Anterior cingulate cortex (tissue), 58 donors: ENCODE measurements at places on chromosomes 12 and 14.

GRCh38 chr12:103805655-103806360 is 35.2 kb downstream of the NT5DC3 start:
- DNase-seq, result no peak

GRCh38 chr14:59126714-59127436 is 61.6 kb upstream of the DAAM1 start:
- peak; percentile 1 for DNase-seq

- DNase-seq, result no peak
These were observed 12.5 kb downstream of the LIN7A start for GRCh38 chr12:80925237-80925636.

- no peak for DNase-seq
These were observed 174.3 kb downstream of the ACSS3 start for GRCh38 chr12:81252228-81252627.

DNA sequence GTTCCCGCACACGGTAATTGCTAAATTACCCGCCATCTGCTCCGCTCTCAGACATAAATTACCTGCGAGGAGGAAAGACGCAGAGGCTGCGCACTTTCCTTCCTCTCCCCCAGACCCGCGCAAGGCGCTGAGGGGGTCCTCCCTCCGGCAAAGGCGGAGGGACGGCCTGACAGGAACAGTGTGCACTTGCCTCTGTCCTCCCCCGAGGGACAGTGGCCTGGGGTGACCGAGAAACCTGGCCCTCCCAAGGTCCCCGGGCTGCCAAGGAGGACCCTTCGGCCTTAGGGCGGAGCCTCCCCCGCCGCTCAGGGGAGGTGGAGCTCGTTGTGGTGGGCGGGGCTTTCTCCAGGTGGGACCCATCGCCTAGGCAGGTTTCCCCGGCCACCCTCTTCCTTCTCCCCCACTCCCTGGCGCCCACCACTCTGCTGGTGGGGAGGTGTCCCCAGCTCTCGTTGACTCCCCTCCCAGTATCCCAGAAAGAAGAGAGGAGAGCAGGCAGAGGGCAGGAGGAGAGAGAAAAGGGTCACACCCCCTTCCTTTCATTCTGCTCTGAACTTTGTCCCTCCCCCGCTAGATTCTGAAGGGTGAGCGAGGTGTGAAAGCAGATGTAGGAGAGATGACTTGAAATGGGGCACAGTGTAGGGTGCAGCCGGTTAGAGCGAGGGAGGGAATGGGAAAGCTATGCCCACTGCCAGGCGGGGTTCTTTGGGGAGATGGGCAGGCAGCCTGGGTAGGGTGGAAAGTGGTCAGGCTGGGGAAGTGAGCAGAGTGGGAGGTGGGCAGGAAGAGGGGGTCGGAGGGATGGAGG is 11.4 kb upstream of the CALCOCO1 start:
- DNase-seq, result no peak

- DNase-seq, result peak; percentile 63
These were observed 110.7 kb downstream of the BTG1 start for GRCh38 chr12:92034858-92035401.

GRCh38 chr12:12408265-12408690 is 51.4 kb downstream of the BORCS5 start:
- DNase-seq, result no peak

GRCh38 chr12:84222841-84223240 is 689.8 kb downstream of the SLC6A15 start:
- no peak for DNase-seq

GRCh38 chr12:10252201-10252600 is 39.5 kb downstream of the GABARAPL1 start:
- no peak for DNase-seq

DNA sequence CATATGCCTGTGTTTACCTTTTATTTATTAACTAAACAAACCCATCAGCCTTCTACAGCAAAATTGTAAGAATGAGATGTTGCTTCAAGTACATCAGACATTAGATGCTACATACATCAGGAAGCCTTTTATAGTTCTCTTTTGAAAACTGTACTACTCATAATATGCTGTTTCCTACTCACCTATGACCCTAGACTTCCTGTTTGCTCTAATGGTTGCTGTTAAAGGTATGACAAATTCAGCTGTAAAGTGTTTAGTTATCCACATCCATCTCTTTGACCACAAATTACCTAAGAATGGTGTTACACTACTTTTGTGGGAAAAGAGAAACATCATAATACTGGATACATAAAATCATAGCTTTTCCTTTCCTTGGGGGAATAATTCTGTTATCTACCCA is 220.0 kb downstream of the RAD51B start:
- no peak for DNase-seq

DNA sequence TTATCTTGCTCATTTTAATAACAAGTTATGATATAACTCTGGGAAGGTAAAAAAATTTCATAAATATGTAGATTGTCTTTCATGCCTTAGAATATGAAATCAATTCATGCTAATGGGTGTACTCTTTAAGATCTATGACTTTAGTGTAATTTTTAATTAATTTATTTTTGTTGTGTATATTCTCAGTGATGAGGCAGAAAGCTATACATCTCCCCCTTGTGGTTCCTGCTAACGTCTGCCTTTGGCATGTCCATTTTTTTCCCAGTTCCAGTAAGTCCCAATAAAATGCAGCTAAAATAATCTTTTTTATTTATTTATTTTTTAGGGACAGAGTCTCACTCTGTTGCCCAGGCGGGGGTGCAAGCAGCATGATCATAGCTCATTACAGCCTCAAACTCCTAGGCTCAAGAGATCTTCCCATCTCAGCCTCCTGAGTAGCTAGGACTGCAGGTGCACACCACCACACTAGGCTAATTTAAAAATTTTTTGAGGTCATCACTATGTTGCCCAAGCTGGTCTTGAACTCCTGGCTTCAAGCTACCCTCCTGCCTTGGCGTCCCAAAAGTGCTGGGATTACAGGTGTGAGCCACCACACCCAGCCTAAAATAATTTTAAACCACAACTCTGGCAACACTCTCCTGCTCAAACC is 3.3 kb upstream of the CHURC1 start:
- no peak for DNase-seq

DNA sequence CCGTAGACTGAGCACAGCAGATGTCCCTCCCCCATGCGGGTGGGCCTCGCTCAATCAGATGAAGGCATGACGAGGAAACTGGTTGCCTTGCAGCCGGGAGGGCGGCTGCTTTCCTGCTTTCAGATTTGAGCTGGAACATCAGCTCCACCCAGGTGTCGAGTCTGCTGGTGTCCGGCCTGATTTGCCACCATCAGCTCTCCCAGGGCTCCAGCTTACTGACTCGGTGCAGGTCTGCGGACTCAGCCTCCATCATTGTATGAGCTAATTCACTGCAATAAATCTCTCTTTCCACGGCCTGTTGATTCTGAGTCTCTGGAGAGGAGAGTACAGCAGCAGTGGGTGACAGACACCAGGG is 156.2 kb downstream of the KIF26A start:
- DNase-seq, result no peak

DNA sequence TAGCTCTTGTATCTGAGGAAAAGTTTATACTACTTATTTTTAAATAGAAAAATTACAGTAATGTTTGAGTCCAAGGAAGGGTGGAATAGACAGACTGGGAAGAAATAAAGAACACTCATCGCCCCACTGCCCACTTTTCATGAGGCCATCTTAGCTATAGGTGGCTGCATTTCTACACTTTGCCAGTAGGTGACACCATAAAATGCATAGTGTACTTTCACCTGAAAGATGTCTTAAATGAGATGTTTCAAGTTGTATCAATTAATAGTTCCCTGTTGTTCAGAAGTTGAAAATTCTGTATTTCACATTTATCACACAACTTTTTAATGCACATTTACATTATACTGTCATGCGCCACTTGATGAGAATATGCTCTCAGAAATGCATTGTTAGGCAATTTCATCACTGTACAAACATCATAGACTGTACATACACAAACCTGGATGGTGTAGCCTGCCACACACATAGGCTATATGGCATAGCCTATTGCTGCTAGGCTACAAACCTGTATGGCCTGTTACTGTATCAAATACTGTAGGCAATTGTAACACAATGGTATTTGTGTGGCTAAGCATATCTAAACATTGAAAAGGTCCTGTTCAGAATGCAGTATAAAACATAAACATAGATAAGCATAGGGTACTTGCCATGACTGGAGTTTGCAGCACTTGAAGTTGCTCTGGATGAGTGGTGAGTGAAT is 27.6 kb downstream of the PMCH start:
- no peak for DNase-seq

GRCh38 chr14:37637341-37637740 is 41.9 kb downstream of the TTC6 start:
- DNase-seq, result no peak

DNA sequence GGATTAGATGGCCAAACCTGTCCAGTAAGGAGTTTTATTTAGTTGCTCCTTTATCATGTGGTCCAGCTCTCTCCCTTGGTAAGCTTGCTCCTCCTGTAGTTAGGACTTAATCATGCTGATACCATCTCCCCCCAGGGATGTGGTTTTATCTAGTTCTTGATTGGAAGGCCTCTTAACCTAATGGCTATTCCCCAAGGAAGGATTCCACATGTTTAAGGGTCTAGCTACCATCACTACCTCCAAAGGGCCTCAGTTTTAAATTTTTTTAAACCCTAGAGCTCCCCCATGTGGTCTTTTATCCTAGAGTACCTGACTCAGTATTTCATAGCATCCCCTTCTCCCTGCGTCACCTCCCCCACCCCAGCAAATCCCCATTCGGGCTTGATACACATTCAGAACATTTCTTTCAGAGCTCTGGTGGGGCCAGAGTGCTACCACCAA is 22.5 kb downstream of the MAP3K12 start:
- DNase-seq, result no peak

DNA sequence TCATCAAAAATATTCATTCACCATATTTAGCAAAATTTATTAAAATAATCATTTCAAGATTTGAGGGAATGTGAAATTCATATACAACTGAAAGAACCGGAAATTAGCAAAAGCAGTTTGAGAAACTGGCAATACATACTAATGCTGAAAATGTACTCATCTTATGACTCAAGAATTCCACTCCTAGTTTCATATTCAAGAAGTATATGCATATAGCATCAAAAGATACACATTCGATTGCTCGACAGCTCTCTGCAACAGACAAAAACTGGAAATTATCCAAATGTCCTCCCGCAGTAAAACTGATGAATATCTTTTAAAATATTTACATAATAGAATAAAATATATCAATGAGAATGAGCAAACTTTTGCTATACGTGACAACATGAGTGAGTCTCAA is 189.2 kb upstream of the MGAT4C start:
- no peak for DNase-seq

GRCh38 chr14:81211844-81212243 is 8.9 kb downstream of the GTF2A1 start:
- no peak for DNase-seq

- DNase-seq, result no peak
These were observed 8.9 kb downstream of the RNASE11 start for GRCh38 chr14:20578784-20579502.

GRCh38 chr14:93959239-93960107 is 16.9 kb downstream of the ASB2 start:
- DNase-seq, result no peak

DNA sequence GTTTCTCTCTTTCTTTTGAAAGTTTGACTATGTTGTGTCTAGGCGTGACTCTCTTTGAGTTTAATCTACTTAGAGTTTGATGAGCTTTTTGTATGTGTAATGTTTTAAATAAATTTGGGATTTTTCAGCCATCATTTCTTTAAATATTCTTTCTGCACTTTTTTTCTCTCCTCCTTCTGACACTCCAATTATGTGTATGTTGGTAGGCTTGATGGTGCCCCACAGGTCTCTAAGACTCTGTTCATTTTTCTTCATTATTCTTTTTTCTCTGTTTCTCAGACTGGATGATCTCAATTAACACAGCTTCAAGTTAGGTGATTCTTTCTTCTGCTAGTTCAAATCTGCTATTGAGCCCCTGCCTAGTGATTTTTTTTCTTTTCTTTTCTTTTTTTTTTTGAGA is 14.5 kb upstream of the CCND2 start:
- no peak for DNase-seq

GRCh38 chr12:81332054-81332453 is 254.2 kb downstream of the ACSS3 start:
- no peak for DNase-seq

GRCh38 chr12:2583642-2584401 is 210.9 kb upstream of the FKBP4 start:
- no peak for DNase-seq

DNA sequence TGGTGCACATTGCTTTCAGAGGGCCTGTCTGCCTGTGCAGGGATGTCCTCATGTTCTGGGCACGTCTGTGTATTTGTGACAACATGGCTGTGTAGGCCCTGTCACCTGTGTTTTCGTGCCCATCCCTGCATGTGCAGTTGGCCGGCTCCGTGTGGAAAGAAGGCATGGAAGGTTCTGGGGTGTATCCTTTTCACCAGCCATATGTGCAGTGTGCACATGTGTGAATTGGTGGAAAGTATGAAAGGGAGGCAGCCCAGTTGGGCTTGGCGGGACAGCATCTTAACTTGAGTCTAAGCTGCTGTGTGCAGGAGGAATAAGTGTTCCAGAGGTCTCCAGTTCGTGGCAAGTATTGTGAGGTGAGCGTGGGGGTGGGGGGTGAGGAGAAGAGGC is 669 bp downstream of the TSPAN11 start:
- no peak for DNase-seq

DNA sequence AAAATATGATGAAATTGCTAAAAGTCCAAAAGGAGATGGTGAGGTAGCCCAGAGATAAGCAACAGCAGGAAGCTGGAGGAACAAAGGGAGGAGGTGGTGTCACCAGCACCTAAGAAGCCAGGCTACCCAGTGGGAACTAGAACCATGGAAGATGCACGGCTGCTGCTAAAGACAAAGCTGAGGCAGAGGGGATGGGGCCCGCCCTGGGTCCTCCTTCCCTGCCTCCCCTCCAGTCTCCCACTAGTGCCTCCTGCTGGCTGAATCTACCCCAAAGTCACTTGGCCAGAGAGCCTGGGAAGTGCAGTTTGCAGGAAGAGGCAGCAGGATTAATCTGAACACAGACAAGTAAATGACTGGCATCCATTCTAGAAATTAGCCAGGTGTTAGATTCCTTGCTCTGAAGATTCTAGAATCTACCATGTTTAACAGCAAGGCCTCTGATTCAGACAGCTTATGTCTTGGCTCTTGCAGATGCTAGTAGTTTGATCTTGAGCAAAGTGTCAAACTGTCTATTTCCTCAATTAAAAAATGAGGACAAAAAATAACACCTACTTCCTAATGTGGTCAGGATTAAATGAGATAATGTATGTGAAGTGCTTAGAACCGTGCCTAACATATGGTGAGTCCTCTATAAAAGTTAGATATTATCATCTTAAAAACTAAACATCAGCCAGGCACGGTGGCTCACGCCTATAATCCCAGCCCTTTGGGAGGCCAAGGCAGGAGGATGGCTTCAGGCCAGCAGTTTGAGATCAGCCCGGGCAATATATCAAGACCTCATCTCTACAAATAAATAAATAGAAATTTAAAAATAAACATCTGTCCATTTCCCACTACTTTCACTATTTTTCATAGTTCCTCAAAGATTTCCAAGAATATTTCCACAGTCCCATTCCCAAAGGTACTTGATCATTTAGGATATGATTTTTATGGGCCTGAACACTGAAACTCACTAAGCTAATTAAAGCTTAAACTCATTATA is 5.8 kb upstream of the LRP10 start:
- DNase-seq, result no peak

- no peak for DNase-seq
These were observed 4.3 kb downstream of the GAPDH start for GRCh38 chr12:6538420-6539313.
